ENCODE measurements at places on chromosomes 6 and 20. TPM values are rescaled to one million over a fixed set of nuclear protein-coding genes. Genes with fewer than 3 reads are reported as not detected.

Gene CLPSL2
- not detected for polyA plus RNA-seq

Gene KCNG1
- 60.1 TPM for polyA plus RNA-seq

Gene LZTS3
- 14.5 TPM for polyA plus RNA-seq

Gene FOXQ1
- polyA plus RNA-seq, result not detected

- H3K27ac ChIP-seq, result no peak overlapping the region
- peaks cover 27% of the 10 kb centered on the region for H3K4me1 ChIP-seq
- no peaks in the 10 kb centered on the region for H3K27me3 ChIP-seq
- H3K36me3 ChIP-seq, result no peaks in the 10 kb centered on the region
Measured at GRCh38 chr6:75937846-75938245, 134.6 kb downstream of the IMPG1 start.

Gene BMP5
- polyA plus RNA-seq, result 127 TPM

GRCh38 chr6:36124881-36125280 lies 5.4 kb upstream of the MAPK13 start:
- no peak for DNase-seq
- H3K27me3 ChIP-seq, result peaks cover 13% of the 10 kb centered on the region
- no peak overlapping the region for H3K27ac ChIP-seq
- no peak overlapping the region for H3K4me3 ChIP-seq

Gene ABCF1
- polyA plus RNA-seq, result 54.6 TPM

- peaks cover 23% of the 10 kb centered on the region for H3K4me1 ChIP-seq
- H3K4me3 ChIP-seq, result no peak overlapping the region
- H3K36me3 ChIP-seq, result no peaks in the 10 kb centered on the region
- no peak for DNase-seq
- no peaks in the 10 kb centered on the region for H3K27me3 ChIP-seq
Measured at GRCh38 chr6:108644252-108644651, 83.5 kb downstream of the FOXO3 start.

Gene WFDC12
- polyA plus RNA-seq, result not detected

DNA sequence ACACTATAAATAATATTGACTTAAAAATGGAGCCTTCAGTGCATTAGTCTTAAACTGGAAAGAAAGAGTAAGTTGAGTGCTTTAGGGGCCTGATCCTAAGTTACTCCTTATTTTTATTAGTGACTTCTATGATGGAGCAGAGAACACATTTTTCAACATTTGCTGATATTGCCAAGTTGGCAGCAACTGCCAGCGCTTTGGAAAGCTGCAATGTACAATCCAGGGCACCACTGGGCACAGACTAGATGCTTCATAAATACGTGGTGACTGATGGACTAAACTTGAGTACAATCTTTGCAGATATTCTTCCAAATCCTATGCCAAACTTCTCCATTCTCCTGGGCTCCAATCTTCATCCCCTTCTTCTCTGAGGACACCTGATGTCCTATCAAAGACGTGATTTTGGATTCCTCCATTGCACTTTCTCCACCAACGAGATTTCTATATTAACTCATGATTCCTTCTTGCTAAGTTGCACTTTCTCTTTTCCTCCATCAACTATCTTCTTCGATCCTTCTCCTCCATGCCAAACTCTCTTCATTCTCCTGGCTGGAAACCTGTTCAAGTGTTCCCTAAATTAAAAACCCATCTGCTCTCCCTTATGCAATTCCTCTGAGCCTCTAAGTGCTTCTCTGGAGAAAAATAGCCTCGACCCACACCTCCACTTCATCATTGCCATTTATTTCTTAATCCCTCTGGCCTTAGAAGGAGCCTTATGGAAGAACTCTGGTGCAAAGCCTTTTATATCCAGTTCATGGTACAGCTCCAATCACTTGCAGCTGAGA lies 28.5 kb upstream of the PAK5 start:
- no peaks in the 10 kb centered on the region for H3K36me3 ChIP-seq
- H3K4me1 ChIP-seq, result no peaks in the 10 kb centered on the region

Gene MAFB
- 2.3 TPM for polyA plus RNA-seq

- peaks cover 3% of the 10 kb centered on the region for H3K27me3 ChIP-seq
- no peaks in the 10 kb centered on the region for H3K4me1 ChIP-seq
- no peaks in the 10 kb centered on the region for H3K36me3 ChIP-seq
- no peak for DNase-seq
- no peak overlapping the region for H3K27ac ChIP-seq
- no peak overlapping the region for H3K4me3 ChIP-seq
Measured at GRCh38 chr6:2866171-2866846, 24.6 kb upstream of the SERPINB1 start.

DNA sequence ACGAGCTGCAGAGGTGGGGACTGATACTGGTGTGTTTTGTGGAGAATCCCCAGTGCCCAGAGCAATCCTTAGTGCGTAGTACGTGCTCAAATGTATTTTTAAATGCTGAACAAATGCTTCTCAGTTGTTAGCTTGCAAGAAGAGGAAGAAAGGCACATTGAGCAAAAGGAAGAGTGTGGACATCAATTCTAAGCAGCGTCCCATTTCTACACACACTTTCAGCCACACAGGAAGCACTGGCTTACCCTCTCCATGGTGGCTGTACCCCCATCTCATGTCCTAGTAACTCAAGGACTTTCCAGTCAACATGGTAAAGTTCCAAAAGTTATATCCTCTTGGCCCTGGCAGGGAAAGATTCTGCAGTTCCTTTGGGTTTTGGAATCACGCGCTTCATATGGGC lies 98.8 kb upstream of the NXT1 start:
- H3K4me1 ChIP-seq, result no peaks in the 10 kb centered on the region
- DNase-seq, result no peak
- no peaks in the 10 kb centered on the region for H3K36me3 ChIP-seq
- H3K27me3 ChIP-seq, result no peaks in the 10 kb centered on the region
- no peak overlapping the region for H3K4me3 ChIP-seq

Gene CCN5
- polyA plus RNA-seq, result 0.20 TPM

Gene GLP1R
- 0.37 TPM for polyA plus RNA-seq

DNA sequence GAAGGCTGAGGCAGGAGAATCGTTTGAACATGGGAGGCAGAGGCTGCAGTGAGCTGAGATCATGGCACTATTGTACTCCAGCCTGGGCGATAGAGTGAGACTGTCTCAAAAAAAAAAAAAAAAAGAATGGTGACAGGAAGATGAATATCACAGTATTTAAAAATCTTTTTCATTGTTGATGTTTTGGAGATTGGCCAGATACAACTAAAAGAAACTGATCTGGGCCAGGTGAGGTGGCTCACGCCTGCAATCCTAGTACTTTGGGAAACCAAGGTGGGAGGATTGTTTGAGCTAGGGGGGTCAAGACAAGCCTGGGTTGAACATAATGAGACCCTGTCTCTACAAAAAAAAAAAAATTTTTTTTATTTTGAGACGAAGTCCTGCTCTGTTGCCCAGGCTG lies 52.1 kb downstream of the TRAF3IP2 start:
- peak overlapping the region; percentile 98 for H3K27ac ChIP-seq
- DNase-seq, result no peak
- H3K4me3 ChIP-seq, result no peak overlapping the region
- peaks cover 43% of the 10 kb centered on the region for H3K4me1 ChIP-seq

Gene LAMA2
- polyA plus RNA-seq, result 13.4 TPM

DNA sequence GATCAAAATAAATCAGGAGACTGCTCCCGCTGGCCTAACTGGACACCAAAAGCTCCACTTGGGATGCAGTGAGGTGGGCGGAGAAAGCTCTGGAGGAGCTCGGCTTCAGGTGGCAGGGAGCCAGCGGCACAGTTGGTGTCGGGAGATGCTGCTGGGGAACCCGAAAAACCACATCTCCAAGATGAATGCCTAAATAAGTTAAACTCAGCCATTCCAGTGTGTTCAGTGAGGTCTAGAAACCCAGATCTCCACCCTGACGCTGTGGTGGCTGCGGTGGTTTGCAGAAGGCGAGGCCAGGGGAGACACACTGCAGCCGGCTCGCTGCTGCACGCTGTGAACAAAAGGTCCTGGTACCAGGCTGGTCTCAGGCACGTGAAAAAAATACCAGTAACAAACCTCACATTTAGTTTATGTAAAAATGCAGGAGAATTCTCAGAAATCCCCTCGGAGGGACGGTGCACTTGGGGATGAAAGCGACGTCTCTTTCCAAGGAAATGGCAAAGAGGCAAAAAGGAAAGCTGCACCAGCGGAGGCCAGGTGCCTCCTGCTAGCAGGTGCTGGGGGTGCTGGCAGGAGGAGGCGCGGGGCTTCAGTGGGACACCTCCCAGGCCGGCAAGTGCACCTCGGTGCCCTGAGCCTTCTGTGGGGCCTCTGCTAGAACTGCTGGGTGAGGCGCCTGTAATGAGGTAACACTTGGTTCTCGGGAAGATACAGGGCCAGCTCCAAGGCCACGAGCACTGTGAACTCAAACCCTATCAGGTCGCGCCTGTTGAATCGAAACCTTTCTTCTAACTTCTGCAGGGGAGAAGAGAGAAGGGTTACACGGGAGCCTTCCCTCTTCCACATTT lies 3.6 kb downstream of the RPS21 start:
- peaks cover 7% of the 10 kb centered on the region for H3K4me1 ChIP-seq
- no peaks in the 10 kb centered on the region for H3K27me3 ChIP-seq
- no peaks in the 10 kb centered on the region for H3K36me3 ChIP-seq
- DNase-seq, result no peak

Gene TMEM217
- polyA plus RNA-seq, result 4.5 TPM

DNA sequence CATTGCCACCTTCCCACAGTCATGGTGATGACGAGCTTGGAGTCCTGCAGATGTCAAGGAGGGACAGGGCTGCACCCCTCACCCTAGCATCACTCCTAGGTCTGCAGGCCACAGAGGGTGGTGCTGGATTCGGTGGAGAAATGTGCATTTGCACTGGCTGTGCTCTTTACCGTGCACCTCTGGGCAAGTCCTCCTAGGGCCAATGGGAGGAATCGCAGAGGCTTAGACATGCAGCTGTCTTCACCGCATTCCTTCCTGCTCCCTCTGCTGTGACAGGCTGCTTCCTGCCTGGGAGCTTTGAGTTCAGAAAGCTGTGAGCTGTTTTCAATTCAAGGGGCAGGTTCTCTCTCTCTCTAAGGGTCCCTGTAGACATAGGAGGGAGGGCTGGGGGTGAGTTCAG lies 85.1 kb downstream of the EDN3 start:
- H3K27ac ChIP-seq, result no peak overlapping the region
- no peaks in the 10 kb centered on the region for H3K36me3 ChIP-seq
- peaks cover 18% of the 10 kb centered on the region for H3K27me3 ChIP-seq
- no peaks in the 10 kb centered on the region for H3K4me1 ChIP-seq

GRCh38 chr20:12264711-12265110 lies 347.0 kb downstream of the BTBD3 start:
- H3K4me3 ChIP-seq, result no peak overlapping the region
- H3K27me3 ChIP-seq, result no peaks in the 10 kb centered on the region
- no peak overlapping the region for H3K27ac ChIP-seq
- no peak for DNase-seq

- no peak overlapping the region for H3K4me3 ChIP-seq
- no peak for DNase-seq
- H3K27ac ChIP-seq, result no peak overlapping the region
Measured at GRCh38 chr6:52937908-52938307, 28.4 kb upstream of the GSTA3 start.

GRCh38 chr6:164455835-164456234 lies 853.6 kb downstream of the C6orf118 start:
- H3K4me3 ChIP-seq, result no peak overlapping the region
- H3K27ac ChIP-seq, result no peak overlapping the region
- H3K36me3 ChIP-seq, result no peaks in the 10 kb centered on the region
- no peaks in the 10 kb centered on the region for H3K27me3 ChIP-seq
- DNase-seq, result no peak
- H3K4me1 ChIP-seq, result no peaks in the 10 kb centered on the region

GRCh38 chr6:116094041-116094440 lies 6.6 kb upstream of the NT5DC1 start:
- peaks cover 3% of the 10 kb centered on the region for H3K4me1 ChIP-seq
- H3K27ac ChIP-seq, result no peak overlapping the region
- H3K36me3 ChIP-seq, result no peaks in the 10 kb centered on the region
- H3K27me3 ChIP-seq, result no peaks in the 10 kb centered on the region
- no peak for DNase-seq

DNA sequence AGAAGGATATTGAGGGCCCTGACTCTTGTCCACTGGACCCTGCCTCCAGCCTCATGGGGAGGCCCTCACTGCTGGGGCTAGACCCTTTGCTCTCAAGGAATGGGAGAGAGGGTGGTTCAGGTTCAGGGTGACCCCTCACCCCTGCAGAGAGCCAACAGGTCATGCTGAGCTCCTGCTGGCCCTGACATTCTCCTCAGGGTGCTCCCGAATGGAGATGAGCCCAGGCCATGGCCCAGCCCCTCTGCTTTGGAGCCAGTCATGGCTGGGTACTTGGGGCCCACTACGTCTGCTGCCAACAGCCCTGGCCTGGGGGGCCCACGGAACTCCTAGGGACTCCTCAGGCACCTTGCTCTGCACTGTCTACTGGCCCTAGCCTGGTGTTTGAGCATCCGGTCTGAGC lies 49.2 kb upstream of the MLN start:
- no peak for DNase-seq
- no peaks in the 10 kb centered on the region for H3K36me3 ChIP-seq
- H3K4me1 ChIP-seq, result no peaks in the 10 kb centered on the region

DNA sequence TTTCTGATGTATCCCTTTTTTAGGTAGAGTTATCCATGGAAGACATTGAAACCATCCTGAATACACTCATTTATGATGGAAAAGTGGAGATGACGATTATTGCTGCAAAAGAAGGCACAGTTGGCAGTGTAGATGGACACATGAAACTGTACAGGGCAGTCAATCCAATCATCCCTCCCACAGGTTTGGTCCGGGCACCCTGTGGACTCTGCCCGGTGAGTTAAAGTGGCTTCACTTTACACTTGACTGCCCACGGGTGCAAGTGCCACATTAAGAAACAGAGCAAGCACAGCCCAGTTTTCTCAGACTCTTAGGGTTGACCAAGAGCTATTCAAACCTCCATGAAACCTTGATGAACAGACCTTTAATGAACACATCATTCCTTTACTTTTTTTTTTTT lies 14.4 kb downstream of the POLR3F start:
- peaks cover 50% of the 10 kb centered on the region for H3K36me3 ChIP-seq
- H3K4me1 ChIP-seq, result no peaks in the 10 kb centered on the region
- H3K27ac ChIP-seq, result no peak overlapping the region
- H3K27me3 ChIP-seq, result no peaks in the 10 kb centered on the region
- no peak for DNase-seq

Gene SOBP
- 27.5 TPM for polyA plus RNA-seq

- no peak overlapping the region for H3K27ac ChIP-seq
- no peaks in the 10 kb centered on the region for H3K27me3 ChIP-seq
- no peak overlapping the region for H3K4me3 ChIP-seq
- no peak for DNase-seq
- H3K36me3 ChIP-seq, result no peaks in the 10 kb centered on the region
Measured at GRCh38 chr20:55375920-55376319, 629.4 kb downstream of the CBLN4 start.

DNA sequence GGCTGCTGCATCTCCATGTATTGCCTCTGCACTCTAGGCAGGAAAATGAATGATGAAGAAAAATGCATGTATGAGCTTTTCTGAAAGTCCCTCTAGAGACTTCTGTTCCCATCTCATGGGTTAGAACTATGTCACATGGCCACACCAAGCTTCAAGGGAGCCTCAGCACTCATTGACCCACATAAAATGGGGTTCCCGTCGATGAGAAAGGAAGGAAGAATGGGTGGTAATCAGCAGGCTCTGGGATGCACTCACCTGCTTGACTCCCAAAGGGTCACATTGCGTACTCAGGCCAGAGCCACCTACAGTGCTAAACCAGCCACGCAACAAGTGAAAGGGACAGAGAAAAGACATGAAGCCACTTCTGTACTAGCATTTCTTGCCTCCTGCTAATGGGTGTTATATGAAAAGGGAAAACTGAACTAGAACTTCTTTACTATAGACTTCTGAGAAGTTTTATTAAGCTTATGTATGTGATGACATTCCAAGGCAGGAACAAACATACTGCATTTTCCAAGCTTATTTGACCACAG lies 95.8 kb upstream of the GCM1 start:
- no peak for DNase-seq
- H3K4me3 ChIP-seq, result no peak overlapping the region
- H3K27ac ChIP-seq, result no peak overlapping the region
- no peaks in the 10 kb centered on the region for H3K4me1 ChIP-seq
- H3K36me3 ChIP-seq, result no peaks in the 10 kb centered on the region
- H3K27me3 ChIP-seq, result no peaks in the 10 kb centered on the region
